Panc1 (cell line): ENCODE measurements at places on chromosomes 11 and 22. TPM values are rescaled to one million over a fixed set of nuclear protein-coding genes. Genes with fewer than 3 reads are reported as not detected.

CHST1 gene
- total RNA-seq: not detected

DNA sequence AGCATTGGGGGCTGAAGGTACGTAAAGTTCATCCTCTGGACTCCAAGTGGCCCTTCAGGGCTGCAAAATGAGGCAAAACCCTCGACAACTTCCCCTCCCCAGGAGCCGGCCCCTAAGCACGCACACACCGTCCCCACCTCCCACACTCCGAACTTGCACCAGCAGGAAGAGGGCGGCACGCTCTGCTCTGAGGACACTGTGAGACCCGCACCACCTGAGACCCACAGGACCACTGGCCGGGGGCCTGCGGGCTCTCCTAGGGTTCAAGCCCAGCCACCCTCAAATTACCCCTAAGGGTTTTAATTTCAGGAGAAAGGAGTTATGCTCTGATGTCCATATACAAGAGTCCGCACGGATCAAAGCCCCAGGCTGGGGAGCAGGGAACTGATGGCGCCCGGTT, 49.7 kb upstream of the BID start:
- DNase-seq: no peak

DNA sequence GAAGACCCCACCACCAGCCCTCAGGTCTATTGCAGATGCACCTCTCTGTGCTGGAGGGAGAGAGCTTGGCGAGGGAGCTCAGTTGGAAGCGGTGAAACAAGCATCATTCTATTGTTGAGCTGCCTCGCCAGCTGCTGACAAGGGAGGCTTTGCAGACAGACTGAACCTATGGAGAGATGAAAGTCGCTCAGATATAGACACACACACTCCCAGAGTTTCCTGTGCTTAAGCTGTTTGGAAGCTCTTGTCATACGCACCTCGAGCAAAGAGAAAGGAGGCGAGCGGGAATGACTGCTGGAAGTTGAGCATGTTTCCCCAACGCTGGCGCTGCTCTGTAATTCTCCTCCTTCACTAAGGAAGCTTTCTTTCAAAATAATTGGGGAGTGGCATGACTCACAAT, 126.1 kb downstream of the TRIM29 start:
- no peak for DNase-seq

GRCh38 chr22:23161029-23161428, 15.8 kb downstream of the RAB36 start:
- DNase-seq: no peak

GRCh38 chr11:74366576-74366975, 31.7 kb downstream of the PGM2L1 start:
- no peak for DNase-seq

MMP12 gene
- not detected for total RNA-seq

- no peak for DNase-seq
Observed at GRCh38 chr22:46425016-46425415, 89.5 kb downstream of the TRMU start.

NCAM1 gene
- 0.18 TPM for total RNA-seq

- no peak for DNase-seq
Observed at GRCh38 chr22:32606181-32606580, 131.6 kb downstream of the FBXO7 start.

DNA sequence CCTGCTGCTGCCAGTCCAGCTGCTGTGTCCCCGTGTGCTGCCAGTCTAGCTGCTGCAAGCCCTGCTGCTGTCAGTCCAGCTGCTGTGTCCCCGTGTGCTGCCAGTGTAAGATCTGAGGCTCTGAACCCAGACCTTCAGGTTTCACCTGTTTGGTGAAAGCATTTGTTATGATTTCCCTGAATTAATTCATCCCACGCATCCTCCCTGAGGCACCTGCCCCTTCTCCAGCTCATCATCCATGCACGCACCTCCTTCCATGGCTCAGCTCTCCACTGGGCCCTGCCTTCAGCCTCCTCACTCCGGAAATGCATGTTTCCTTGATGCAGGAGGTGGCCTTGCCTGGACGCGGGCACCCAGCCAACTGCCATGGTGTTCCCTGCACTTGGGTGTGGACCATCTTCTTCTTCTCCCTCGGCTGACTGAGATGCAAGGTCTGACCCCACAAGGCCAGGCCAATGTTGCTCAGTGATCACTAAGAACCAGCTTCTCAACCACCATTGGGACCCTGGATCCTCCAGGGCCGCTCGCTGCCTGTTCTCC, 788 bp downstream of the KRTAP5-10 start:
- DNase-seq: no peak

DNA sequence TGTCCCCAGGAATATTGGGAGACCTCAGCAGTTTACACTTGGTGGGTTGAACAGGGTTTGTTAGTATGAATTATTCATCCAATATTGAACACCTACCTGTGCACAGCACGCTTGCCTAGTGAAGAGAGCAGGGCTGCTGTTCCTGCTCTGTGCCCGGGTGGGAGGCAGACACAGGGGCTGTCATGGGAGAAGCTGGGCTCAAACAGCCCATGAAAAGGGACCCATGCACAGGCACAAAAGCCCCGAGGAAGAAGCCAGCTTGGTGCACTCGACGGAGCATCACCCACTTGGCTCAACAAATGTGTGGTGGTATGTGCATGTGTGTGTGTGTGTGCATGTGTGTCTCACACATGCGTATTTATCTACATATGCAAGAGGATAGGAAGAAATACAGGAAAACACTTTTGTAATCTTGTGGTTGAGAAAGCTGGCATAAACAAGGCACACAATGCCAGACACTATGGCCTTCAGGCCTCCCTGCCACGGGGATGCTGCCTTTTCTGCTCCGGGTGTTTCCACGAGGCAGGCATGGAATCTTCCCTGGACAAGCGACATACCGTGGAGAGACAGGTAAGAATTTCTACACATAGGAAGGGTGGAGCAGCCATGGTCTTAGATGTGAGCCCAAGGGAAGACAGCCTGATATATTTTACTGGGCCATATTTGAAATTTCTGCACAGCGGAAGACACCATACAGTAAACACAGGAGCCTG, 5.0 kb upstream of the APOBEC3A start:
- DNase-seq: no peak

GRCh38 chr11:117057317-117057716, 40.9 kb downstream of the SIK3 start:
- no peak for DNase-seq

TYR gene
- total RNA-seq: not detected

DNA sequence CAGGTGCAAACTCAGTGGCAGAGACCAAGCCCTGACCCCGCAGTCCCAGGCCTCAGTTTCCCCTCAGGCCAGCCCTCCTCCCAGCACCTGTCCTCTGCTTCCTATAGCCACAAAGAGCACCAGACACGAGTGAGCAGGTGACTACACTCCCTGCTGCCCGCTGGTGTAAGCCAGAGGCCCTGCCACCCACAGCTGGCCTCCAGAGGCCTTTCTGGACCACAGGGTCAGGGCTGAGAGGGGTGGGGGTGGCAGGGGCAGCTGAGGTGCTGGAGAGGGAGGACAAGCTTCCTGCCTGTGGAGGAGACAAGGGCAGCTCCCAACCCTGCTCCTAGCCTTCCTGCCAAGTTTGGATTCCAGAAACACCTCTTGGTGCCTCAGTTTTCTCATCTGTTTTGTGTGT, 31.3 kb upstream of the WNT7B start:
- no peak for DNase-seq

DNA sequence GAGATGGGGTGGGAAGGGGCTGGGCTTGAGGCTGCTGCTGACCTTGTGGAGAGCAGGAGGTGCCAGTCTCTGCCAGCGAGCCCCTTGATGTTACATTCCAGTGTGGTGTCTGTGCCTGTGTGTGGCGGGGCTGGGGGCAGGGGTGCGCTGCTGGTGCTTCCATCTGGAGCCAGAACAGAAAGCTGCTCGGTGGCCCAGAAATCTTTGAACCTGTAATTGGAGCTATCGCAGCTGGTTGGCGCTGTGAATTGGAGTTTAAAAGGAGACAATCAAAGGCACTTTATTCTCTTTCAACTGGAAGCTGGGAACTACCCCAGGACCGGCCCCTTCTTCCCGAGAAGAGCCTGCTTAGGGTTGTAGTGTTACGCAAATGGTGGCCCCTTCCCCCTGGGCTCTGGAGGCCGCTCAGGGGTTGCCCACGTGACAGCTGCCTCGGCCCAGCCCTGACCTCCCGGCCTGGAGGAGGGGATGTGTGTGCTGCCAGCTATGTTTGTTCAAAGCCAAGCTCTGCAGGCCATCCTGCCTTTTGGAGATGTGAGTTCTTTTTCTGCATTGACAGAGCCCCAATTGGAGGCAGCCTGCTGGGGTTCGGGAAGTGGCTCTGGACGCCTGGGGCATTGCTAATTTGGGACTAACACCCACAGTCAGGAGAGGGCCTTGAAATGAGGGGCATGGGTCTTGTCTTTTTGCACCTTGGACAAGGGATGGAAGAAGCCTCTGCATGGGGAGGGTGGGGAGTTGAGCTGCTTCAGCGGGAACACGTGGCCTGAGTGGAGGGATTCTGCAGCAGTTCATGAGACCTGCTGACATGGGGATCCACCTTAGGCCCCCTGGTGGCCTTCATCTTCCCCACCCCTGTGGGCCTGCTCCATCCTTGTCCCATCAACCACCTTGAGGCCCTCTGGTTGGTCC, 14.0 kb upstream of the ARSA start:
- no peak for DNase-seq

- DNase-seq: no peak
Observed at GRCh38 chr11:32947978-32948377, 55.4 kb downstream of the QSER1 start.

- no peak for DNase-seq
Observed at GRCh38 chr11:19241260-19242178, 774 bp upstream of the E2F8 start.

OR8D4 gene
- not detected for total RNA-seq

DNA sequence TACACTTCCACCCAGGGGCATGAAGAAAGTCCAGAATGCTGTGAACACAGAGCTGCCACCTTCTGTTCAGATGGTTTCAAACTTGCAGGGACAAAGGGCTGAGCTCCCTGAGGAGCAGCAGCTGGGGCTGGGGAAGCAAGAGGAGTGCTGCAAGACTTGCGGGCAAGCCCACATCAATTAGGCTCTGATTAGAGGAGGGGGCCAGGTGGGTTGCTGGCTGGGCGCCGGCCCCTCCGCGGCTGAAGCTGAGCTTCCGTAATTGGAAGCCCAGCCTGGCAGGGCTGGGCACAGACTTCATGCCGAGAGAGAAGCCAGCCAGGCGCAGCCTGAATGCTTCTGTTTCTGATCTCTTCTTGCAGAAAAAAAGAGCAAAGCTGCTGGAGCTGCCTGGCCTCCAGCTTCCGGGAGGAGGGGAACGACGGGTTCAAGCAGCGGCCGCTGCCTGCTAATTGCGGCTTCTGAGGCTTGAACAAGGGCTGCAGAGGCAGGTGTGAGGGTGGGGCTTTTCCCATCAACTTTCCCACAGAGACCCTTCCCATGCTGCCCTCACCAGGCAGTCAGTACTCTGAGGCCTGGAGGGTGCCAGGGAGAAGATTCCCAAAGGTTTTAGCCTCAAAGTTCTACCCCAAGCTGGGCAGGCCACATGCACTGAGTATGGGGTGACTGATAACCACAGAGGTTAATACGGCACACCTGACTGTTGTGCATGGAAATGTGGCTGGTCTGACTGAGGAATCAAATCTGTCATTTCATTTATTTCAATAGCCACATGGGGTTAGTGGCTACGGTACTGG, 91.1 kb upstream of the LMO1 start:
- no peak for DNase-seq

GRCh38 chr11:42773729-42774128, 538.1 kb upstream of the API5 start:
- no peak for DNase-seq
